ENCODE measurements at places on chromosomes 13 and 19.

- DNase-seq = no peak
These were observed 320.3 kb upstream of the EDNRB start for GRCh38 chr13:78238911-78239310.

GRCh38 chr13:95480131-95480545, 72.4 kb upstream of the CLDN10 start:
- no peak for DNase-seq

- peak; percentile 38 for DNase-seq
These were observed 1.2 kb downstream of the MKNK2 start for GRCh38 chr19:2049741-2050348.

DNA sequence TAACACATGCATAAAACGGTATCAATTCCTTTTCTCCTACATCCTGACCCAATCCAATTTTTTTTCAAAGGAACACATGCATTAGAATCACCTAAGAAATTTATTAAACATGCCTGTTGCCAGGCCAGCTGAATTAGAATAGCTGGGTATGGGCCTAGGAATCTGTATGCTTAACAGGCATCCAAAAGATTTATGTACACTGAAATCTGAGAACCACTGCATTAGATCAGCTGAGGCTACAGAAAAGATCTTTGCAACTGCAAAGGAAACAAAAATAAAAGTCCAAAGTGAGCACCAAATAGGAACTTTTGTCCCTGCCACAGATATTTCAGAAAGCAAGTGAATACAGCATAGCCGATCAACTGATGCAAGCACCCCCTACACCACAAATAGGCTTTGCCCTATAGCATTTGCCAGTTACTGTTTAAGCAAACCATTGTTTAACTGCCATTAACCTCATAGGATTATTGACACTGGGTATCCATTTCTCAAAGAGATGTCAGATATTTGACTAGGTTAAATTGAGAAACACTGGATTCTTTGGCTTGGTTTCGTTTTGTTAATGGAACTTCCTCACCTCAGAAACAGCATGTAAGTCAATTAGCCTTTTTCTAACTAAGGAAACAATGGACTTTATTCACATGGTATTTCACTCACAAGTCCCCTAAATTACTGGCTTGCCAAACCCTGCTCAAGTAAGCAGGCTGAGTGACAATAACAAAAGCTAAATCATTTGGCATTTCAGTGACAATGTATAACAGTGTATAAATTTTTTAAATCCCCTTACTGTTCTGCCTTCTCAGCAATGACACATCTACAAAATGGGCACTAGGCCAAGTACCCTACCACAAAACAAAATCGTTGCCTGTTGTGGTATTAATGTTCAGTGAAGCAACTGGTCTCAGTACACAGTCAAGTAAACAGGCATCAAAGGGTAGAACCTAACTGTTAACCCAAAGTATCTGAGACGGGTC, 67.8 kb downstream of the SUCLA2 start:
- peak; percentile 25 for DNase-seq

DNA sequence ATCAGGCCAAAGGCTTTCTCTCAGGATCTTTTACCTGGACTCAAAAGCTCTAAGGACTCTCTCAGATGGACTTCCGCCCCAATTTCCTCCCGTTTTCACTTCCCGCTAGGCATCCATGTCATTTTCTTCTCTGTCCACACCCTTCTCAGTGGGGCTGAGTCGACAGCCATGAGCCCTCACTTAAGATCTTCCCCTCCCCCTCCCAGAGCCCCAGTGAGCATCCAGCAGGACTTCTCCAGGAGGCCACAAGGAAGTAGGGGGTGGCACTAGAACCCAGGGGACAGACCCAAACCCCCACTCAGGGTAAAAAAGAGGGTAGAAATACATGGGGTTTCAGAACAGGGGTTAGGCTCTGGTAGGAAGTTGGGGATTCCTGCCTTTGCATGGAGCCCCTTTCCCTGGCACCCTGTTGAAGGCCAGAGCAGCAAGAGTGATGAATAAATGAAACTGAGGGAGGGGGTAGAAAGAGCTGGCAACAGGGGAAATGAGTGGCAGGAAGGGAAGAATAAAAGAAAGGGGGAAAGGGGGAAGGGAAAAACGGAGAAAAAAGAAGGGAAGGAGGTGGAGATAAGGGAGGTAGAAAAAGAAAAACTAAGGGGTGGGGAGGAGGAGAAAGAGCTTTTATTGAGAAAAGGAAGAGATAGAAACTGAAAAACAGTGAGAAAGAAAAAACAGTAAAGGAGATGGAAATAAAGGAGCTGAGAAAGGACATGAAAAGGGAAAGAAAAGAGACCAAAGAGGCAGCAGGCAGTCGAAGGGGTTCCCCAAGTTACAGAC, 42.3 kb downstream of the DEDD2 start:
- DNase-seq = peak; percentile 79

- DNase-seq = no peak
These were observed 79.4 kb downstream of the MBNL2 start for GRCh38 chr13:97301382-97302095.

- no peak for DNase-seq
These were observed 884.2 kb downstream of the DIAPH3 start for GRCh38 chr13:59279576-59279975.

DNA sequence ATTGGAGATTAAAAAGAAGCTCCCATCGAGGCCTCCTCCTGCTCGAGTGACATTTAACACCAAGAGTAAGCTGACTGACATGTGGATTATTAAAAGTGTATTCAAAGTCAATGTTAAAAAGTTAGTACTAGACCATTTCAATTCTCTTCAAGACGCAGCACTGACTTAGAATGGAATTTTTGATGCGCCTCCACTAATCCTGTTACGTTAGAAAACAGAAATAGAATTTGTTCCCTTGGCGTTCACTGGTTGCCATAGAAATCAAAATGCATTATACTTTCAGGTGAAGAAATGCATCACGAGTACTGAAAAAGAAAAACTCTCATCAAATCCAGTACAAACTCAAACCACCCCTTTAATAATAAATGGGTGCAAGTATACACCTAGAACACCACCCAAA, 42.2 kb downstream of the BRD4 start:
- DNase-seq = no peak

- no peak for DNase-seq
These were observed 18.5 kb upstream of the ATP11A start for GRCh38 chr13:112671359-112671758.

DNA sequence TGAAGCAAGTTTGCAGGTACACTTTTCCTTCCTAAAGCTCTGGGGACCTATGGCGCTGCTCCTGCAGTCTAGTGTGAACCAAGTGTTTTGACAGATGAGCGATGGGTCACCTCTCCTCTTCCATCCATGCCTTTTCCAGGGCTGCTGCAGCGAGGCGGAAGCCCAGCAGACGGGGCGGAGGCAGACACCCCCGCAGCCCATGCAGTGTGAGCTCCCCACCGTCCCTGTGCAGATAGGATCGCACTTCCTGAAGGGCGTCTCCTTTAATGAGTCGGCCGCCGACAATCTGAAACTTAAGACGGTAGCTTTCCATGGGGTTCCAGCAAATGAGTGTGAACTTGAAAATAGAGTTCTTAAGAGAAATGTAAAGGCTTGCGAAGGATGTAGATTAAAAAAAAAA, 37.1 kb upstream of the GPI start:
- DNase-seq = no peak

- no peak for DNase-seq
These were observed 10.9 kb downstream of the RFX1 start for GRCh38 chr19:13995017-13995728.

DNA sequence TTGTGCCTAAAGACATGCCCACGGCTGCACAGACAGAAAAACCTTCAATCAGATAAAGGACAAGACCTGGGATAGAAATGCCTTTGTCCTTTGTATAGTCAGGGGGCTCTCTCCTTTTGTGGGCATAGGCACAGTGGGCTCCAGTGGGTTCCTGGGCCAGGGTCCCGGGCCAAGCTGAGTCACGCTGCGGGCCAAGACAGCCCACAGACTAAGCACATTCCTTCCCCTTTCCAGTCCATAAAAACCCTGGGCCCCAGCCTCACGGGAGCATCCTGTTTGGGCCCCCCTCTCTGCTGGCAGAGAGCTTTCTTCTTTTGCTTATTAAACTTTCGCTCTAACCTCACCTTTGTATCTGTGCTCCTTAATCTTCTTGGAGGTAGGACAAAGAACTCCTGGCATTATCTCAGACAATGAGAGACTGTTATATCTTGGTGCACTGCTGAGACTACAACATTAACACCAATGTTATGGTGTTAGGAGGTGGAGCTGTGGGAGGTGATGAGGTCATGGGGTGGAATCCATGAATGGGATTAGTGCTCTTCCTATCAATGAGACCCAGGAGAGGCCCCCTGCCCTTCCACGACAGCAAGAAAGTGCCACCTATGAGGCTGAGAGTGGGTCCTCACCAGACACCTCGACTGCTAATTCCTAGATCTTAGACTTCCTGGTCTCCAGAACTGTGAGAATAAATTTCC, 20.8 kb upstream of the FBXL3 start:
- DNase-seq = peak; percentile 16

DNA sequence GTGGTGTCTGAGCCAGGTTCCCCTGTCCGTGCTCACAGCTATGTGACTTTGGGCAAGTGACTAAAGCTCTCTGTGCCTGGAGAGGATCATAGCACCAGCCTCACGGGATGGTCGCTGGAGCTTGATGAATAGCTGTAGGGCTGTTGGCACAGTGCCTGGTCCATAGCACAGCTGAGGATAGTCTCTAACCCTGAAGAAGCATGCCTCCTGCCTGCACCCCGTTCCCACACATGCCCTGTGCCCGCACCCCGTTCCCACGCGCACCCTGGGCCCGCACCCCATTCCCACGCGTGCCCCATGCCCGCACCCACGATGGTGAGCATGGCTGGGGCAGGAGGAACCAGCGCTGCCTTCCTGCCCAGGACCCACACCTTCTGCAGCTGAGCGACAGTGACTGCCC, 63.7 kb upstream of the F7 start:
- no peak for DNase-seq

Data from NCI-H82 (cell line).